ENCODE measurements at places on chromosomes 12 and 14. TPM values are rescaled to one million over a fixed set of nuclear protein-coding genes. Genes with fewer than 3 reads are reported as not detected.
A peak's percentile ranks its signal among the peaks of the same experiment; 100 is the strongest.

DNA sequence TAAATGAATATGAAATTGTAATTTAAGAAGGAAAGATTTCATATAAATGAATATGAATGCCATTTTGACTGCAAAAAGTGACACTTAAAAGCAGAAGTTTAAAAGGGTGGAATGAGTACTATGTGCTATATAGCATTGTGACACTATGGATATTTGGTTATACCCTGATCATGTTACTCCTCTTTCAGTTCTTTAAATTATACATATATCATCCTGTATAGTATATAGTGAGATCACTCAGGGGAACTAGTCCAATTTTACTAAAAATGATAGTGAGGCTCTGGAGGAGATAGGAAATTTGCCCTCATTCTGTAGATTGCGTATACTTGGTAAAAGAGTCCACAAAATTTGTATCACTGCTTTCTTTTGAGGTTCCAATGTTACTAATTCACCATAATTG lies 155.7 kb upstream of the BTG1 start:
- H3K4me3 ChIP-seq: no peak overlapping the region
- peaks cover 25% of the 10 kb centered on the region for H3K4me1 ChIP-seq
- H3K36me3 ChIP-seq: no peaks in the 10 kb centered on the region
- no peak overlapping the region for H3K27ac ChIP-seq
- DNase-seq: no peak

DNA sequence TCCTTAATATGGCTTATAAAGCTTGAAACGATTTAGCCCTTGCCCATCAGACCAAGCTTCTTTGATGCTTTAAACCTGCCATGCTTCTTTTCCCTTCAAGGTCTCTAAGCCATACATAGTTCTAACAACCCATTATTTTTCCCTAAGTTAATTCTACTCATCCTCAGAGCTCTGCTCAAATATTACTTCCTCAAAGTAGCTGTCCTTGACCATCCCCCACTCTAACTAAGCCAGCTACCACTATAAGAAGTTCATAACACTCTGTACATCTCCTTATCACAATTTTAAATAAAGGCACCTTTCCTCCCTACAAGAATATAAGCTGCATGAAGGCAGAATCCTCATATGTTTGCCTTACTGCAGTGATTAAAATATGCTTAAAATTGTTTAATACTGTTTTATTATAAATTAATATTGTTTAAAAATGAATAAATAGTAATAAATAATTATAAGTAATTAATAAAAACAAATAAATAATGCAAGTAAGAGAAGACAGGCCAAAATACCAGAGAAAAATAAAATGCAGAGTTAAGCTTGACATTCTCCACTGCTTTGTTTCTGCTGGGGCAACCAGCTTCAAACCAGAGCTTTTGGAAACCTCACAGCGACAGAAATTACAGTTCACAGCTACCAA lies 76.8 kb downstream of the NUMB start:
- H3K27ac ChIP-seq: no peak overlapping the region
- no peaks in the 10 kb centered on the region for H3K4me1 ChIP-seq
- no peak for DNase-seq
- no peaks in the 10 kb centered on the region for H3K27me3 ChIP-seq

DNA sequence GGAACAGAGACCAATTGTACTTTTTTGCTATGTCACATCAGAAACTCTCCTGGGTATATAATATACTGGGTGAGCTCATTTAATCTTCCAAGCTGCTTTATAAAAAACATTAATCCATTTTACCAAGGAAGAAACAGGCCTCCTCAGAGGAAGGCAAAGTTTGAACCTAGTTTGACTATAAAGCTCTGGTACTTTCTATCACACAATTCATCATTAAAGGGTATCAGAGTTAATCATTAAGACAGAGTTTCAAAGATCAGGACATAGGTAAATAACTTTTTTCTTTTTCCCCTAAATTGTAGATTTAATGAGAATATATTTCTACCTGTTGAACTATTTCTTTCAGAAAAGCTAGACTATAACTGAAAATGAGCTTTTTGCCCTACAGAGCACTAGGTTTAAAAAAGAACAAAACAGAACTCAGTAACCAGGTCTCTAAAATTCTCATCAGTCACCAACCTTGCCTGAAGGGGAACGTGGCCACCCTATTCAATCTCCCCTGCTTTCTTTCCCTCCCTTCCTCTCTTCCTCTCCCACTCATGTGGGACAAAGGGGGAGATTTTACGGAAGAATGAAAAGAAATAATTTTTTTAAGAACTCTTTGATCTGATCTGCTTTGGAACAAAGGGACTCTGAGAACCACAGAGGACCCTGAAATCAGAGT lies 18.6 kb downstream of the FBXO21 start:
- H3K27ac ChIP-seq: no peak overlapping the region
- no peak for DNase-seq
- H3K27me3 ChIP-seq: no peaks in the 10 kb centered on the region

- DNase-seq: peak; percentile 77
- H3K27me3 ChIP-seq: peaks cover 17% of the 10 kb centered on the region
- peaks cover 55% of the 10 kb centered on the region for H3K4me1 ChIP-seq
- H3K4me3 ChIP-seq: peak overlapping the region; percentile 87
- no peaks in the 10 kb centered on the region for H3K36me3 ChIP-seq
Observed at GRCh38 chr14:102314242-102315011, 5.1 kb upstream of the ZNF839 start.

DNA sequence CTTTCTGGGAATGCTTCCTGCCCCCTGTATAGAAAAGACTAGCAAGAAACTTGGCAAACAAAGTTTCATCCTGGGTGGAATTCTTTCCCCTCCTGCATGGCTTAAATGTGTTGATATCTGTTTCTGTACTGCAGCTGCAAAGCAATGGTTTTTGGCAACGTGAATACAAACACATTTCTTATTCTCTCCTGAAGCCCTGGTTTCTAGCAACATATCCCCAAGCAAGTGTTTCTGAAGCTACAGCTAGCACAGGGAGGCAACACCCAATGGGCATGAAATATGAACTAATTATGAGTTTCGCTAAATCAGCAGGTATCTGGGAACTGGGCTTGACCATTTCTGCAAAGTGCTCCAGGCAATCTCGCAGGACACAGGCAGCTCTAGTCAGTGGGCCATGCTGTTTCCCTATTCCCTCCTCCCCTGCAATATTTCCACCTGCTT lies 392.3 kb upstream of the TMPO start:
- no peak overlapping the region for H3K27ac ChIP-seq
- no peak overlapping the region for H3K4me3 ChIP-seq
- no peaks in the 10 kb centered on the region for H3K36me3 ChIP-seq
- no peaks in the 10 kb centered on the region for H3K27me3 ChIP-seq
- peaks cover 13% of the 10 kb centered on the region for H3K4me1 ChIP-seq

- H3K27me3 ChIP-seq: no peaks in the 10 kb centered on the region
- H3K4me1 ChIP-seq: no peaks in the 10 kb centered on the region
- H3K36me3 ChIP-seq: no peaks in the 10 kb centered on the region
- H3K27ac ChIP-seq: no peak overlapping the region
Observed at GRCh38 chr12:127052511-127053232, 1214.3 kb upstream of the TMEM132C start.

DNA sequence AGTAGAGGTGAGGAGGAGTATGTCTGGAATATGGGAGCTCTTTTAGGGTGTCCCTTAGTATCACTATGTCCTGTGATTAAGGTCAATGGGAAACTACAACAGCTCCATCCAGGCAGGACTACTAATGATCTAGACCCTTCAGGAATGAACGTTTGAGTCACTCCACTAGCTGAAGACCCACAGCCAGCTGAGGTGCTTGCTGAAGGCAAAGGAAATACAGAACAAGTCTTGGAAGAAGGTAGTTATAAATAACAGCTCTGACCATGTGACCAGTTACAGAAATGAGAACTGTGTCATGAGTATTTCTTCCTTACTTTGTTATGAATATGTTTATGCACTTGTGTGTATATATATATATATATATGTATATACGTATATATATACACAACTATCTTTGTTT lies 40.5 kb upstream of the USP44 start:
- peaks cover 3% of the 10 kb centered on the region for H3K27me3 ChIP-seq
- H3K4me1 ChIP-seq: no peaks in the 10 kb centered on the region
- DNase-seq: no peak
- no peak overlapping the region for H3K27ac ChIP-seq

GRCh38 chr12:66072566-66072965 lies 58.0 kb downstream of the LLPH start:
- H3K4me3 ChIP-seq: no peak overlapping the region
- H3K4me1 ChIP-seq: peaks cover 4% of the 10 kb centered on the region
- no peaks in the 10 kb centered on the region for H3K36me3 ChIP-seq
- H3K27ac ChIP-seq: no peak overlapping the region

- peaks cover 50% of the 10 kb centered on the region for H3K4me1 ChIP-seq
- no peaks in the 10 kb centered on the region for H3K36me3 ChIP-seq
- peak overlapping the region; percentile 89 for H3K4me3 ChIP-seq
- H3K27ac ChIP-seq: no peak overlapping the region
- peaks cover 56% of the 10 kb centered on the region for H3K27me3 ChIP-seq
- DNase-seq: peak; percentile 40
Observed at GRCh38 chr12:2959505-2960389, 550 bp downstream of the TEAD4 start.

DNA sequence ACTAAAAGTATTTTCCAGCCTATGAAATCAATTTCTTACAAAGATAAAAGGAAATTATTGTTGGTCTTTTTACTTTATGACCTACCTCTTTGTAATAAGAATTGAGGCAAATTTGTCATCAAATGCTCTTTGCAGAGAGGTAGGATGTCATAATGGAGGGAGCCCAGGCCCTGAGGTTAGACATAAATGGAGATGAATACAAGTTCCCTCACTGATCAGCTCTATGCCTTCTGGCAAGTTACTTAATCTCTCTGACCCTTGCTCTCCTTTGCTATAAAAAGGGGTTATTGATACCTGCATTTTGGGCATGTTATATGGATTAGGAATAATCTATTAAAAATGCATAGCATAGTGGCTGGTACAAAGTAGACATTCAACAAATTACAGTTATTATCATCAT lies 146.9 kb upstream of the KRR1 start:
- DNase-seq: no peak
- peaks cover 27% of the 10 kb centered on the region for H3K4me1 ChIP-seq
- no peak overlapping the region for H3K27ac ChIP-seq

DNA sequence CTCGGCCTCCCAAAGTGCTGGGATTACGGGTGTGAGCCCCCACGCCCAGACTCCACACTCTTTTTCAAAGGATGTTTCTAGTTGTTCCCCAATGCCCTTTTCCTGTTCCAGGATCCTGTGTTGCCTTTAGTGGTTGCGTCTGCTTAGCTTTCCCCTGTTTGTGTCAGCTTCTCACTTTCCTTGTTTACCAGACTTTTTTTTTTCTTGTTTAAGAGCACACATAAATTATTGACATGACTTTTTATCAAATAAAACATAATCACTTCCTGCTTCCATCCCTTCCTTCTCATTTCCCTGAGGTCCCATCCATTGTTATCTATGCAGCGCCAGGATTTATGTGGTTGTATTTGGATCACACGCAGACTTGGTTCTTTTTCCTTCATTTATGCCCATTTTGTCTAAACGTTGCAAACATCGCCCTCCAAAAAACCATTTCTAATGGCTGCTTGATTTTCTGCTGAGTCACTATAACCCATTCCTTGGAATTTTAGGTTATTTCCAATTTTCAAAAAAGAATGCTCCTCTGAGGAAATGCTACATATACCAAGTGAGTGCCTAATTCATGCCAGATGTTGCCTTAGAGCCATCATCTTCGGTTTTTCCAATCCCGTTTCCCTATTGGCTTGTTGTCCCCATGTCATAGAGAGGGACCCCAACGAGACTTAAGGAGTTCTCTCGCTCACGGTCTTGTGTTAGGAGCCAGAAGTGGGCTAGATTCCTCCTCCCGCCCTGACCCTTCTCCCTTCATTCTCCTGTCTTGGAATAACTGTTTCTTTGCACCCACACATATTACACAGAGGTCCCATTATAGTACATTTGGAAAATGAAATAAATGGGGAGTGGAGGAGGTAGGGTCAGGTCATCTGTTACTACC lies 13.5 kb upstream of the CYP46A1 start:
- H3K4me1 ChIP-seq: peaks cover 63% of the 10 kb centered on the region
- H3K36me3 ChIP-seq: no peaks in the 10 kb centered on the region
- H3K4me3 ChIP-seq: peak overlapping the region; percentile 72
- no peak for DNase-seq
- H3K27me3 ChIP-seq: no peaks in the 10 kb centered on the region

- H3K36me3 ChIP-seq: peaks cover 28% of the 10 kb centered on the region
- no peak overlapping the region for H3K27ac ChIP-seq
- H3K4me1 ChIP-seq: no peaks in the 10 kb centered on the region
- no peak overlapping the region for H3K4me3 ChIP-seq
Observed at GRCh38 chr12:15988983-15989755, 78.0 kb downstream of the DERA start.

GRCh38 chr12:115185506-115185905 lies 501.5 kb upstream of the TBX3 start:
- peaks cover under 1% of the 10 kb centered on the region for H3K27me3 ChIP-seq
- no peaks in the 10 kb centered on the region for H3K4me1 ChIP-seq
- no peak overlapping the region for H3K4me3 ChIP-seq

DNA sequence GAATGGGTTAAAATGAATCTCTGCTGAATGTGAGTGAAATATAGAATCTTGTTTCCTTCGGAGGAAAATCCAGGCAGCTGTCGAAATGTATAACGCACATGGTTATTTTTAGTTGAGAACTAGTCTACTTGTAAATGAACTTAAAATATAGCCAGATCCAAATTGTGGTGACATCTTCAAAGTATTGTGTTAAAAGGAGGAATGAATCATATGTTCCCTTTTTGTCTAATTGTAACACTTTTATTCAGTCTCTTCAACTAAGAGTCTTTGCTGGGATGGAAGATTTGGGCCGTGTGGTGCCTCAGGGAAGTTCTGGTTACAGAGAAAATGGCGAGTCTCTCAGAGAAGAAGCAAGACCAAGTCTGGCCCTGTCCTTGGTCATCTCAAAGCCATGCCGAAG lies 82.5 kb downstream of the SLC4A8 start:
- H3K4me1 ChIP-seq: no peaks in the 10 kb centered on the region
- DNase-seq: no peak
- H3K36me3 ChIP-seq: peaks cover 4% of the 10 kb centered on the region

GRCh38 chr14:52835122-52835903 lies 43.9 kb upstream of the GNPNAT1 start:
- no peak for DNase-seq
- no peaks in the 10 kb centered on the region for H3K36me3 ChIP-seq
- peaks cover 18% of the 10 kb centered on the region for H3K4me1 ChIP-seq

The CYP27B1 gene
- total RNA-seq: 3.2 TPM

The CLEC7A gene
- total RNA-seq: not detected

The DPY19L2 gene
- total RNA-seq: 23.2 TPM

The AQP6 gene
- 0.21 TPM for total RNA-seq

The HAL gene
- 0.65 TPM for total RNA-seq

The CFAP54 gene
- total RNA-seq: 3.1 TPM

The TAS2R8 gene
- total RNA-seq: not detected

The BCL11B gene
- 0.28 TPM for total RNA-seq

The KCNH3 gene
- total RNA-seq: 0.16 TPM
